ENCODE measurements at places on chromosomes 2 and 18.

- no peak for DNase-seq
These were observed 192.4 kb upstream of the ERBB4 start for GRCh38 chr2:212730994-212731393.

GRCh38 chr2:224309176-224309575 lies 92.7 kb downstream of the FAM124B start:
- no peak for DNase-seq

DNA sequence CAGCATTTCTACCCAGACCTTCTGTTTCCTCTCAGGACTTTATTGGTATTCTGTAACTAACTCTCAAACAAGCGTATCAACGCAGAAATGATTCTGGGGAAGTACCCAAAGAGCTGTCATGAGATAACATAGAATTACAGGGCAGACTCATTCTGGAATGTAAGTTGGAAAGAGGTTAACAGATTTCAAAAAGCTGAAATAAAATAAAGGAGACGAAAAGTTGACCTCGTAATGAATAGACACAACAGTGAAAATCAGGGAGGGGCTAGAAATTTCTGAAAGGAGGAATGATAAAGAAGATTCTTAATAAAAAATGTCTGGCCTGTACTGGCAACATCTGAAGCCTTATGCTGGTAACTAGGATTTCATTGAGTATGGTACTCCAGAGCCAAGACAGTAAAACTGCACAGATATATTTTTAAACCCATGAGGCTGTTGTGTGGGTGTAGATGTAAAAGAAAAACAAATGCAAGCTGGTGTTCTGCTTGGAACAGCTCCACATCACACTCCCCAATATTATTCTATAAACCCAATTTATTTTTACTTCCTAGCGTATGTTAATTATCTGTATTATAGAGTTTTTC lies 23.9 kb downstream of the RBMS1 start:
- DNase-seq, result no peak

DNA sequence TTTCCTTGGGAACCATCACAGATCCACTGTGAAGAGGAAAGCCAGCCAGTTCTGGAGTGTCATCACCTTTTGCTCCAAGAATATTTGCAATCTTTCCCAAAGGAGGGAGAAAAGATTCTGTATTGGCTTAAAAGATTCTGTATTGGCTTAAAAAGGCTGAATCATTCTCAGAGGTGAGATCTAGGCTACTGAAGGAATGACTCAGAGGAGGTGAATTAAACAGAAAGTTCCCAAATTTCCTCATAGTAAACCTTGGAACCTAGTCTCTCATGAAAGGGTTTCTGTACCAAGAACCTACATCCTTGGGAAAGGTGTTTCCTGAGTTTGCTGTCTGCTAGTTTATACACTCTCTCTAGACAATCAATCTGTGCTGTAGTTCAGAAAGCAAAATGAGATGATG lies 34.1 kb upstream of the GRB14 start:
- no peak for DNase-seq

GRCh38 chr2:17934721-17935120 lies 56.3 kb downstream of the KCNS3 start:
- DNase-seq, result no peak

DNA sequence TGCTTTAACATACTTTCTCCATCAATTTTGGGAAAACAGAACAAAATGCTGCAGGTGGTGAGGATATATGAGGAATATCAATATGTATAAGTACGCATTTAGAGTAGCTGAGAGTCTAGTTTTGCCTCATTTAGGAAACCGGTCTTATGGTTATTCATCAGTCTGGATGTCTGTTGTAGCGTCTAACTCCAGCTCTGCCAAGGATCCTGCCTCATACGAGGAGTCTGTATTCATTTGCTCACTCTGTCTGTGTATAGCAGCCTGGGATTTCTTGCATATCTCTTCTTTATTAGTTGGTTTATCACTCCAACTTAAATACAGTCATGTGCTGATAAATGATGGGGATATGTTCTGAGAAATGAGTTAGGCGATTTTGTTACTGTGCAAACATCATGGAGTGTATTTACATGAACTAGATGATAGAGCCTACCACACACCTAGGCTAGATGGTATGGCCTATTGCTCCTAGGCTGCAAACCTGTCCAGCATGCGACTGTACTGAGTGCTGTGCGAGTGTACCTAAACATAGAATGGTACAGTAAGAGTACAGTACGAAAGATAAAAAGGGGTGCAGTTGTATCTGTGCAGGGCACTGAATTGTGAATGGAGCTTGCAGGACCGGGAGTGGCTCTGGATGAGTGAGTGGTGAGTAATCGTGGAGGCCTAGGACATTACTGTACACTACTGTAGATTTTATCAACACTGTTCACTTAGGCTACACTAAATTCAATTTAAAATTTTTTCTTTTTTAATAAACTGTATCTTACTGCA lies 148.1 kb downstream of the ZNF407 start:
- peak; percentile 80 for DNase-seq

DNA sequence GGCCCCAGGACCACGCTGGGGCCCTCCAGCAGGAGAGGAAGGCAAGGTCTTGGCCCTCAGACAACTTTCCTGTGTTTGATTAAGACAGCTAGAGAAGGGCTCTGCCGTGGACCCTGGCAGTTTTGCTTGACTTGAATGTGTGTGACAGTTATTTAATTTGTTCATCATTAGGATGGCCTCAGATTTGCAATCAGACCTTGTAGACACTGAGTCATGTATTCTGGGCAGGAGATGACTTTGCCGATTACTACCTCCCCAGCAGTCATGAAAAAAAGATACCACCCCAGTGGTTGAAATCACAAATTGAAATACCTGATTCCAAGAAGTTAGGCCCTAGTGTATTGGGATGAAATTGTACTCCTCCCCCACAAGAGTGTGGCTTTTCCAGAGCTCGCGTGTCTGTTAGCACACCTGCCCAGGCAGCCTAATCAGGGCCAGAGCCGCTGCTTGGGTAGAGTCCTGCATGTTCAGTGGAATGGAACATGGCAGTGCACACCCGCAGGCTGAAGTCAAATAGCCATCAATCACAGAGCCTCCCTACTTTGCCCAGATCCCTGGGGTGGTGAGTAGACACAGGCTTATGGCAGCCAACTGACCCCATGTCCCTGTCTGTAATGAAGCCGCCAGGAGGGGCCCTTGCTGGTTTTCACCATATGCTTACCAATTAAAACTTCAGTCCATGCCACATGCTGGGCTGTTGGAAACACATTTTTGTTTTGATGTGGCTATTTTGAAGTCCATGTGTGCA lies 122.5 kb downstream of the TPGS2 start:
- DNase-seq, result no peak

- DNase-seq, result no peak
These were observed 17.0 kb upstream of the ANKRD44 start for GRCh38 chr2:197327472-197328098.

DNA sequence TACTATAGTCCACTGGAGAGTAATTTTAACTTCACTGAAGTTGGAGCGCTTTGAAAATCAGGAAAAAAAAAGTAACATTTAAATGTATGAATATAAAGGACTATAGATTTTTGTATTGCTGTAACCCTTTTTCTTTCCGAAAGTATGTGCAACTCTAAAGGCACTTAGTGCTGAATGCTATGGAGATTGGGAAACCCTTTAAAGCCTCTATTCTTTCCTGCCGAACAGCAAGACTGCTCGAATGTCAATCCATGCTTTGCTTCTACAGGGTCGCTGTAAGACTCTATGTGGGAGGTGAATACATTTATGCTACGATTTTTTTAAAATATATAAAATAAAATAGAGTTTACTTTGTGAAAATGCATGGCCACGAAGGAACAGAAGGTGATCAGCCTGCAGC lies 825 bp downstream of the GRB14 start:
- DNase-seq, result no peak

- DNase-seq, result peak; percentile 32
These were observed 113.3 kb upstream of the EPC2 start for GRCh38 chr2:148531235-148531634.

DNA sequence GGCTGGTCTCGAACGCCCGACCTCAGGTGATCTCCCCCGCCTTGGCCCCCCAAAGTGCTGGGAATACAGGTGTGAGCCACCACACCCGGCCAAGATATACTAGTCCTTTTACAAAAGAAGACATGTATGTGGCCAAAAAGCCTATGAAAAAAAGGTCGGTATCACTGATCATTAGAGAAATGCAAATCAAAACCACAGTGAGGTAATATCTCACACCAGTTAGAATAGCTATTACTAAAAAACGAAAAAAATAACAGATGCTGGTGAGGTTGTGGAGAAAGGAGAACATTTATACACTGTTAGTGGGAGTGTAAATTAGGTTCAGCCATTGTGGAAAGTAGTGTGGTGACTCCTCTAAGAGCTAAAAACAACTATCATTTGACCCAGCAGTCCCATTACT lies 26.4 kb downstream of the KLHL23 start:
- DNase-seq, result no peak

GRCh38 chr2:231235217-231235616 lies 36.8 kb downstream of the ARMC9 start:
- no peak for DNase-seq

GRCh38 chr2:233100192-233100998 lies 40.3 kb downstream of the INPP5D start:
- no peak for DNase-seq

GRCh38 chr2:165294912-165295311 lies 55.7 kb downstream of the SCN2A start:
- DNase-seq, result no peak

GRCh38 chr2:237702441-237703391 lies 75.3 kb downstream of the LRRFIP1 start:
- peak; percentile 87 for DNase-seq

GRCh38 chr2:36222485-36222884 lies 133.1 kb upstream of the CRIM1 start:
- no peak for DNase-seq

- no peak for DNase-seq
These were observed 240.7 kb downstream of the TGIF1 start for GRCh38 chr18:3690764-3691066.

- DNase-seq, result no peak
These were observed 13.3 kb upstream of the DYM start for GRCh38 chr18:49473721-49474120.

- DNase-seq, result peak; percentile 37
These were observed 15.7 kb downstream of the KLHL29 start for GRCh38 chr2:23400703-23401102.

GRCh38 chr2:65658881-65659280 lies 226.5 kb upstream of the SPRED2 start:
- peak; percentile 66 for DNase-seq

GRCh38 chr2:117308861-117309770 lies 505.4 kb upstream of the DDX18 start:
- DNase-seq, result no peak

DNA sequence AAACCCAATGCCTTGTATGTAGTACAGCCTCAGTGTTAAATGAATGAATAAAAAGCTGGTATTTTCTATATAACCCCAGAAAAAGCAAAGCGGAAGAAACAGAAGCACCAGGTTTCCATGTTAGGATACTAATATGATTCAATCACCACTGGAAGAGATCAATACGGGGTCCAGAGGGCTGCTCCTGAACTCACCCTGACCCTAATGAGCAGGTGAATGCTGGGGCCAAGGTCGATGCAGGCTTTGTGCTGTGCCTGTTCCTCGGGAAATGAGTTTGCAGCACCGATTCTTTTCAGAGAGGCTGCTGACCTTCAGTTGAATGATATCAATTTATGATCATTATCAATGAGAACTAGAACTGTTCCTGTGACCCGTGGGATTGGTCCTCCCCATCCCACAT lies 228.5 kb downstream of the CDCA7 start:
- no peak for DNase-seq

DNA sequence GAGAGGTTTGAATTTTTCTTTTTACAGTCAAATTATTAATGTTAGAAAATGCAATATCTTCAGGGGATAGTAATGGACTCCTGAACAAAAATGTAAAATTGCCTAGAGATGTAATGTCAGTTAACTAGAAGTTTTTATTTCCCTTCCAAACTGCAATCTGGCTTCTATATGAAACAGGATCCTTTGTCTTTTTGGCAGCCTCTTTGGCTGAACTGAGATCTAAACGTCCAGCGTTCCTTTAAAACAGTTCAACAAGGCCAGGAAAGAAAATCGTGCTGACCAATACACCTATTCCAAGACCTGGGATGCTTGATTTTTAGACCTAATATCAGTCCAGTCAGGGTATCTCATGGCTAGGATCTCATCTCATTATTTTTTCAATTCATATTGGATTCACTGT lies 245.5 kb downstream of the FIGN start:
- DNase-seq, result no peak

DNA sequence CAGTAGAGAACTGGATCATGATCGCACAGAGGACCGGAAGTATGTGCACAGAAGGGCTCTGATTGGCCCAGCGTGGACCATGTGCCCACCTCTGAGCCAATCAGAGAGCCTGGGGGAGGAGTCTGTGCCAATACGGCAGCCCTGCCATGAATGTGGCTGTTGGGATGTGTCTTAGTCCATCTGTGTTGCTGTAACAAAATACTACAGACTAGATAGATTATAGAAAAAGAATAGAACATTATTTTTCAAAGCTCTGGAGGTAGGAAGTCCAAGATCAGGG lies 132.0 kb downstream of the NDUFA10 start:
- peak; percentile 39 for DNase-seq

GRCh38 chr2:157339965-157340655 lies 14.5 kb upstream of the ERMN start:
- no peak for DNase-seq

GRCh38 chr2:241967467-241968144 lies 98.1 kb downstream of the RTP5 start:
- DNase-seq, result no peak

DNA sequence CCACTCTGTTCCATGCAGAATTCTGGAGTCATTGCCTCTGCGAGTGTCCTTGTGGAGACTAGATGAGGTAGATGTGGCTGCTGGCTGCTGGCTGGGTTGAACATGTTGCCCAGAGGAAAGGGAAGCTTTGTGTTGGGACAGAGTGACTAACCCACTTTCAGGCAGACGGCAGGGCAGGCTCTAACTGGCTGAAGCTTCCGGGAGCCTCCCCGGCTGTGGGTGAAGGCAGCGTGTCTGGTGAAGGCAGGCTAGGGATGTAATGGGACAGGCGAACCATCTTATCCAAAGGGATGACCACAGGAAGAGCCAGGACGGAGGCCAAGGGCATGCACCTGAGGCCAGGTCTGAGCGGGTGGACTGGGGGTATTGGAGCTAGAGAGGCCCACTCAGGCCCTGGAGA lies 16.0 kb downstream of the ASPRV1 start:
- peak; percentile 69 for DNase-seq

GRCh38 chr18:59202258-59202820 lies 17.6 kb upstream of the GRP start:
- DNase-seq, result no peak

All from islet precursor cell (in vitro differentiated cells).